ENCODE measurements at places on chromosomes 12 and 14. TPM values are rescaled to one million over a fixed set of nuclear protein-coding genes. Genes with fewer than 3 reads are reported as not detected.

Gene GPRC5A
- total RNA-seq = 1.0 TPM

Gene KIAA0586
- total RNA-seq = 32.5 TPM

Gene SLC6A15
- total RNA-seq = not detected

Gene ACOT4
- total RNA-seq = 1.2 TPM

Gene BIN2
- 196 TPM for total RNA-seq

Gene KCNJ8
- not detected for total RNA-seq

Gene SPX
- total RNA-seq = 0.35 TPM

Gene P2RX2
- not detected for total RNA-seq

Gene GDF3
- not detected for total RNA-seq

Gene ERBB3
- 0.93 TPM for total RNA-seq

Gene CDKN3
- total RNA-seq = 1.7 TPM

Gene SRRM4
- total RNA-seq = not detected

Measured in T-cell (primary cell).